Caco-2 (cell line): ENCODE measurements at places on chromosomes 3 and 15. TPM values are rescaled to one million over a fixed set of nuclear protein-coding genes. Genes with fewer than 3 reads are reported as not detected.

HTR3E gene
- total RNA-seq, result not detected in 2 replicates

DNA sequence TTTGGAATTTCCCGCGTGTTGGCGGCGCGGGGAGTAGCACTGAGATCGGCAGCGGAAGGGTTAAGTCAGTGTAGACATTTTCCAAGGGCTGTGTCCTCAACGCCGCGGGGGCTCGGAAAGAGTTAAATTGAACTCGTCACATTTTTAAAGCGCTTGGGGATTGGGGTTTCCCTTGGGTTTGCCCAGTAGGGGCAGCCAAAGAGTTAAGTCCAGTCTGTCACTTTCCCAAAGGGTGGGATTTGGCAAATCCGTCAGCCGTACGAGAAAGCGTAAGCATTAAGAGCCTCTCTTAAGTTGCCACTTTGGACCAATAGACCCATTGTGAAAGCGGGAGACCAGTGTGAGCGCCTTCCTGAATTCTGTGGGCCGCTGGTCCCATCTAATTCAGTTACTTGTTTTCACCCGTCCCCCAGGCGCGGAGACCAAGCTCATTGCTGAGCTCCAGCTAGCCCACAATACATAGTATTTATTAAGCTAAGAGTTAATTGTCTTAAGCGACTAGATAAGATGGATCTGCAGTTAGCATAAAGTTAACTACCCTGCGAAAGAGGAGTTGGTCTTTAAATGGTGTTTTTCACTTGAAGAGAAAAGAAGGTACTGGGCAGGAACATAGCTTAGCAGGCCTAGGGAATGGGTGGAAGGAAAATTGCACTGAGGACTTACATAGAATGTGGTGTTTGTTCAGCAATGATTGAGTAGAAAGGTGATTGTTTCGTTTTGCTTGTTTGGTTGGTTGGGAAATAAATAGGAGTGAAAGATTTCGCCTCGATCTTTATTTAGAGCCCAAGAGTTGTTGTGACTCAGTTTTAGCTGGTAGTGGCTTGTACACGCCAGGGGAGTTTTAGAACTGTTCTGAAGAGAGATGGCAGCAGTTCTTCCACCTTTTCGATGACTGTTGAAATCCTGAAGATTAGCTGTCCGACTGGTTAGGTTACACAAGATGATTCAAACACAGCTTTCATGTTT lies 932 bp downstream of the ARL8B start:
- H3K27ac ChIP-seq, result peak overlapping the region; percentile 84
- no peaks in the 10 kb centered on the region for H3K27me3 ChIP-seq
- peaks cover 3% of the 10 kb centered on the region; the same call in 1 of the 2 replicates for H3K4me1 ChIP-seq
- H3K36me3 ChIP-seq, result no peaks in the 10 kb centered on the region
- peak; percentile 50 for DNase-seq

GRCh38 chr15:75107908-75108838 lies 84.8 kb downstream of the PPCDC start:
- DNase-seq, result no peak
- H3K4me1 ChIP-seq, result peaks cover 19% of the 10 kb centered on the region
- H3K36me3 ChIP-seq, result no peaks in the 10 kb centered on the region
- no peak overlapping the region for H3K4me3 ChIP-seq
- no peaks in the 10 kb centered on the region for H3K27me3 ChIP-seq
- no peak overlapping the region for H3K27ac ChIP-seq

DNA sequence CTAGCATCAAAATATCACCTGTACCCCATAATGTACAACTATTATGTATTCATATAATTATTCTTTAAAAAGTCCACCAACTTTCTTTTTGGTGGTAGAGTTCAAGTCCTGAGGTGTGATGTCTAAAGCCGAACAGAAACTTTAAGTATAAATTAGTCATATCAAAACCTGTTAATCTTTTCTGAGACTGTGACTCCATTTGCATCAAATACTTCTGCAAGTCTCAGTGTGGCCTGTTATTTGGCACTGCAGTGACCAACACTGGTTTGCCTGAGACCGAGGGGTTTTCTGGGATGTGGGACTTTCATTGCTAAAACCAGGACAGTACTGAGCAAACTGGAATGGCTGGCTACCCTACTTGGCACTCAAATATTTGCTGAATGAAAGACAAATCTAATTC lies 7.3 kb downstream of the NGLY1 start:
- H3K27me3 ChIP-seq, result no peaks in the 10 kb centered on the region
- no peak for DNase-seq
- no peaks in the 10 kb centered on the region for H3K4me1 ChIP-seq
- H3K4me3 ChIP-seq, result no peak overlapping the region

DNA sequence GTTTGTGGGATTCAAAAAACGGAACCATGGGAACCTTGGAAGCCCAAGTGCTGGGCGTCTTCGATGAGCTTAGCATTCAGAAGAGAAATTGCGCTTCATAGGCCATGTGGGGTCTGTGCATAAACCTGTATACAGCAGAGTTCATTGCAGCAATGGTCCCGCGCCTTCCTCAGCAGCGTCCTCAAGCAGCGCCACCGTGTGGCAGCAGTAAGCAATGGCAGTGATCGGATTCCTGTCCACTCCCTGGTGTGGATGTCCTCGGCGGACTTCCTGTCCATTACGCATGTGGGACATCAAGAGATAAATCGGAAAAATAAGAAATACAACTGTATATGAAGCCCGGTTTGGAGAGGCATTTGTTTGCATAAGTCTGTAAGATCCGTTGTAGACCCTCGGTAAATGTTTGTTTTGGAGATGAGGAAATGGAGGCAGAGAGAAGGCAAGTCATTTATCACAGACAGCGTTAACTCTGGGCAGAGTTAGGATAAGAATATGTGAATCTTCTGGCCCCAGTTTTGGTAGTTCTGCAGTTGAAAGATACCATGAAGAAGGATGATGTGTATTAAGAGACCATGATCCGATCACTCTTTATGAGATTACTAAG lies 57.7 kb downstream of the CNTN4 start:
- no peaks in the 10 kb centered on the region for H3K27me3 ChIP-seq
- H3K27ac ChIP-seq, result peak overlapping the region; percentile 14
- no peaks in the 10 kb centered on the region for H3K36me3 ChIP-seq
- no peak overlapping the region for H3K4me3 ChIP-seq
- DNase-seq, result peak; percentile 52
